Adipose tissue (tissue), 3 donors: ENCODE measurements at places on chromosomes 11 and 22. TPM values are rescaled to one million over a fixed set of nuclear protein-coding genes. Genes with fewer than 3 reads are reported as not detected.

Gene MRPL21
- polyA plus RNA-seq: 51.8 TPM

Gene APOBEC3G
- 9.0 TPM for polyA plus RNA-seq

Gene OR5A2
- polyA plus RNA-seq: not detected

Gene SMCO4
- 20.7 TPM for polyA plus RNA-seq

Gene SLC6A5
- not detected for polyA plus RNA-seq

Gene MED15
- polyA plus RNA-seq: 22.7 TPM

Gene OR52I1
- polyA plus RNA-seq: not detected

Gene LRRC56
- 0.86 TPM for polyA plus RNA-seq

Gene GPR83
- 0.03 TPM for polyA plus RNA-seq

Gene GRAP2
- polyA plus RNA-seq: 1.5 TPM

Gene SCN4B
- polyA plus RNA-seq: 1.0 TPM

Gene ZP1
- 0.79 TPM for polyA plus RNA-seq

Gene SYT7
- 6.9 TPM for polyA plus RNA-seq

Gene KCTD14
- polyA plus RNA-seq: 17.9 TPM

Gene TREH
- polyA plus RNA-seq: 5.7 TPM

Gene GAS2
- polyA plus RNA-seq: 0.52 TPM

Gene MUC6
- polyA plus RNA-seq: 6.2 TPM

Gene SERPING1
- 163 TPM for polyA plus RNA-seq

Gene RASGRP2
- 96.4 TPM for polyA plus RNA-seq

Gene B3GAT3
- polyA plus RNA-seq: 39.8 TPM

Gene ACTN3
- polyA plus RNA-seq: not detected

Gene KRTAP5-10
- polyA plus RNA-seq: not detected

Gene FOLR3
- polyA plus RNA-seq: 3.8 TPM

Gene GDPD4
- not detected for polyA plus RNA-seq

Gene LARGE2
- polyA plus RNA-seq: 1.2 TPM

Gene CCDC15
- 0.43 TPM for polyA plus RNA-seq

Gene TPBGL
- 0.14 TPM for polyA plus RNA-seq

Gene CRYBB2
- 0.15 TPM for polyA plus RNA-seq

Gene FAM76B
- 7.5 TPM for polyA plus RNA-seq

Gene TMEM223
- polyA plus RNA-seq: 19.9 TPM

Gene FUT4
- 2.5 TPM for polyA plus RNA-seq

Gene SLC37A2
- polyA plus RNA-seq: 2.4 TPM

Gene OTOG
- not detected for polyA plus RNA-seq

Gene INS
- 8,847 TPM for polyA plus RNA-seq

Gene SLCO2B1
- 23.4 TPM for polyA plus RNA-seq

Gene ETS1
- polyA plus RNA-seq: 89.4 TPM

Gene YDJC
- polyA plus RNA-seq: 12.2 TPM

Gene LRRC51
- 6.0 TPM for polyA plus RNA-seq

Gene IGF2
- polyA plus RNA-seq: 31.7 TPM

Gene CALCA
- polyA plus RNA-seq: 0.15 TPM

Gene INPP5J
- polyA plus RNA-seq: 1.3 TPM
